IMR-90 (cell line): ENCODE measurements at places on chromosomes 12 and 14.

DNA sequence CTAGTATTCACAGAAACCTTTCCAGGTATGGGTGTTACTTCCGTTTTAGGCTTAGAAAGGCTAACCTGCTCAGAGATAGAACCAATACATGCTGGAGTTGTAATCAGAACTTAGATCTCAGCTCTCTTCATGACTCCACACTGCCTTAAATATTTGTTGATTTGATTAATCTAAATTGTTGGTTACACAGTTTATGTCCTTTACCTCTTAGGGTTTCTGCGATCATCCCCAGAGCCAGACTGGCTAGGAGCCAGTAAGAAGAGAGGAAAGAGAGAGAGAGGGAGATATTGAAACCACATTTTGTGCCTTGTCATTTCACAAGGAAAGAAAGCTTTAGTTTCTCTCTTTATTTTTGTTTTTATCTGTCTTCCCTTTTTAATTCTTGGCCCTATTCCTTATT is 16.8 kb upstream of the MGP start:
- peak; percentile 8 for DNase-seq
- peak overlapping the region; percentile 29; the same call in 1 of the 2 replicates for H3K27ac ChIP-seq
- no peaks in the 10 kb centered on the region for H3K27me3 ChIP-seq
- H3K4me1 ChIP-seq, result peaks cover 2% of the 10 kb centered on the region; the same call in 1 of the 2 replicates

DNA sequence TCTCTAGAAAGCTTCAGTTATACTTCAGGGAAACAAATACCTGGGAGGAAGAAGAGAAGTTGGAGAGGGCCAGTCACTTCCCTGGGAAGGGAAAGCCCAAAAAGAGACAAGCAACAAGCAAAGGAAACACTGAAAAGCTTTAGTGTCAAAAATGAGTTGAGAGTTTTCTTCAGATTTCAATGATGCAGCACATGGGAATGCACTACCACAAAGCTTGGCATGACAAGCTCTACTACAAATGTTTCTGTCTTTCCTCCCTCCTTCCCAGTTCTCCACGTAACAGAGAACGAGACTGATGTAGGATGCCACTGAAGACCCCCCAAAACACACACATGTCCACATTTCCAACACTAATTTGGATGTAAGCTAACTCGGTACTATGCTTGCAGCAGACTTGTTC is 26.8 kb upstream of the ADAMTS20 start:
- no peaks in the 10 kb centered on the region for H3K36me3 ChIP-seq
- no peak overlapping the region for H3K4me3 ChIP-seq
- no peaks in the 10 kb centered on the region; the same call in 1 of the 2 replicates for H3K27me3 ChIP-seq

DNA sequence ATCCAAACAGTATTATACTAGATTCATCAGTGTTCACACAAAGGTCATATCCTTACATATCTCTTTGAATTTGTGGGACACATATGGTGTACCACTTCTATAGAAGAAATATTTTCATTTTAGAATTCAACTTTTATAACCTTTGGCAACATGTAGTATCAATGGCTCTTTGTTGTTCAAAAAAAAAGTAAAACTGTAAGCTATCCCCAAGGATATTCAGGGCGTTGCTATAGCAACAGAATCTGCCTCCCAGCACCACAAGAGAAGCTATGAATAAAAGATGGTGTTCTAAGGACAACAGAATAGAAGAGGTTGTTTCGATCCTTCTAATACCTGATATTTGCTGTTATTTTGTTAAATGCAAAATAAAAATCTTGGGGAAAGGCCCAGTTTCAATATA is 139.3 kb downstream of the BRMS1L start:
- H3K4me3 ChIP-seq, result no peak overlapping the region
- H3K27me3 ChIP-seq, result no peaks in the 10 kb centered on the region
- DNase-seq, result no peak
- no peaks in the 10 kb centered on the region for H3K4me1 ChIP-seq

DNA sequence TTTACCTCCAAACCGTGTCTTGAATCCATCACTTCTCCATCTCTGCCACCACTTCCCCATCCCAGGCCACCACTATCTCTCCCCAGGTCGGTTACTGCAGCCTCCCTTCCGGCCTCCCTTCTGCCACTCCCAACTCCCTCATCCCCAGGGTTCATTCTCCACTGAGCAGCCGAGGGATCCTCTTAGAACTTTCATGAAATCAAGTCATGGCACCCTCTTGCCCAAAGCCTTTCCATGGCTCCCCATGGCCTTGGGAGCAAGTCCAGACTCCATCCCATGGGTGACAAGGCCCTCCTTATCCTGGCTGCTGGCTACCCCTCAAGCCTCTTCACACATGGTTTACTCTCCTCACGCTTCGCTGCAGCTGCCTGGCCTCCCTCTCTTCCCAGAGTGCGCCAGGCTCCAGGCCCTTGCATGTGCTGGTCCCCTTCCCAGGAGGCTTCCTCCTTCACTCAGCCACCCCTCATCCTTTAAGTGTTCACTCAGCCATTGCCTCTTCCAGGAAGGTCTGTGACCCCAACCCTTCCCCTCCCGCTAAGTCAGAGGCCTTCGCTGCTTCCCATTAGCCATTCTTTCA is 17.9 kb upstream of the SH2B3 start:
- H3K4me1 ChIP-seq, result no peaks in the 10 kb centered on the region
- H3K4me3 ChIP-seq, result no peak overlapping the region
- H3K27me3 ChIP-seq, result peaks cover 18% of the 10 kb centered on the region
- H3K36me3 ChIP-seq, result no peaks in the 10 kb centered on the region

DNA sequence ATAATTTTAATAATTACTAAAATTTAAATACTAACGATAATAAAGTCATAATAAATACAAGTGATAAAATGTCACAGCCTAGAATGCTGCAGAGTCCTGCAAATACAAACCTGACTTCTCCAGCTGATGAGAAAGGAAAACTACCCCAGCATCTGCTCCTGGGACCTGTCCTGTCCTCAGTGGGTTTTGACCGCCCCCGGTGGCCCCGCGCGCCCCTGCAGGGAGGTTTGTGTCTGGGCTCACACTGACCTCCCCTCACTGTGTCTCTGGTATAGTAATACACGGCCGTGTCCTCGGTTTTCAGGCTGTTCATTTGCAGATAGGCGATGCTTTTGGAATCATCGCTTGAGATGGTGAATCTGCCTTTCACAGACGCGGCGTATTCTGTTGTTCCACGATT is 1139.4 kb downstream of the TMEM121 start:
- H3K27me3 ChIP-seq, result no peaks in the 10 kb centered on the region
- H3K36me3 ChIP-seq, result no peaks in the 10 kb centered on the region
- no peaks in the 10 kb centered on the region for H3K4me1 ChIP-seq
- no peak overlapping the region for H3K4me3 ChIP-seq
- DNase-seq, result no peak

- no peak overlapping the region for H3K27ac ChIP-seq
- H3K4me3 ChIP-seq, result peak overlapping the region; percentile 11; the same call in 1 of the 2 replicates
- H3K27me3 ChIP-seq, result no peaks in the 10 kb centered on the region
- H3K4me1 ChIP-seq, result peaks cover 10% of the 10 kb centered on the region
- peak; percentile 42 for DNase-seq
- peaks cover 25% of the 10 kb centered on the region for H3K36me3 ChIP-seq
These were observed 3.6 kb downstream of the UBC start for GRCh38 chr12:124910561-124911478.

GRCh38 chr12:112611908-112612307 is 179.6 kb upstream of the RPH3A start:
- no peaks in the 10 kb centered on the region for H3K27me3 ChIP-seq
- no peaks in the 10 kb centered on the region for H3K4me1 ChIP-seq
- H3K36me3 ChIP-seq, result no peaks in the 10 kb centered on the region
- H3K4me3 ChIP-seq, result no peak overlapping the region
- no peak overlapping the region for H3K27ac ChIP-seq

- no peak overlapping the region for H3K27ac ChIP-seq
- DNase-seq, result no peak
- H3K27me3 ChIP-seq, result peaks cover 5% of the 10 kb centered on the region
- H3K4me1 ChIP-seq, result no peaks in the 10 kb centered on the region
- H3K4me3 ChIP-seq, result no peak overlapping the region
- H3K36me3 ChIP-seq, result no peaks in the 10 kb centered on the region
These were observed 26.3 kb downstream of the CALM1 start for GRCh38 chr14:90423166-90423565.

- peaks cover 38% of the 10 kb centered on the region for H3K27me3 ChIP-seq
- H3K27ac ChIP-seq, result no peak within 1 kb of the TSS
- no peaks in the 10 kb centered on the region for H3K36me3 ChIP-seq
- peak; percentile 34 for DNase-seq
These were observed at the start of gene INSM2 for GRCh38 chr14:35533357-35534207. Gene INSM2 (plus strand): TSS chr14:35534164. CDS start chr14:35534253, 89 bp downstream.

GRCh38 chr14:82159624-82160023 is 626.0 kb upstream of the SEL1L start:
- H3K27ac ChIP-seq, result no peak overlapping the region
- no peaks in the 10 kb centered on the region for H3K36me3 ChIP-seq

DNA sequence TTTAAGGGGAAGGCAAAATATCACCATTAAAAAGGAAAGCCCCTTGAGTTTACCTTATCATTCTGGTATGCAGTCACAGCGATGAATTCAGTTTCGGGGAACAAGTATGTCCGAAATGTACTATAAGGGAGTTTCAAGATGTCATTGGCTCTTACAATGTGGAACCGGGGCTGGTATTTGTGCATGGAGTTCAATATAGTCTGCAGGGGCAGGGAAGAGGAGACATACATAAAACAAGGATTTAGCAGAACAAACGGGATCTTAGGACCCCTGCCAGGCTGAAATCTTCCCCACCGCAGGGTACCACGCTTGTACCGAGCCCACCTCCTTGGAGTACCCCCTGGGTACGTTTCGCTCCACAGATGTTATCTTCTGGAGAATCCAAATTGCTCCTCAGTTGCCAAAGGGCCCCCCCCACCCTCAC is 4.5 kb downstream of the TBX3 start:
- H3K36me3 ChIP-seq, result peaks cover 49% of the 10 kb centered on the region
- peak; percentile 71 for DNase-seq
- peak overlapping the region; percentile 95 for H3K27ac ChIP-seq
- no peaks in the 10 kb centered on the region for H3K27me3 ChIP-seq
- H3K4me1 ChIP-seq, result peaks cover 13% of the 10 kb centered on the region

GRCh38 chr12:33116284-33116683 is 219.7 kb upstream of the PKP2 start:
- H3K36me3 ChIP-seq, result no peaks in the 10 kb centered on the region
- H3K27ac ChIP-seq, result no peak overlapping the region
- no peak overlapping the region for H3K4me3 ChIP-seq
- DNase-seq, result no peak
- no peaks in the 10 kb centered on the region for H3K4me1 ChIP-seq
- no peaks in the 10 kb centered on the region for H3K27me3 ChIP-seq

GRCh38 chr12:124771462-124772288 is 92.0 kb downstream of the SCARB1 start:
- peaks cover 28% of the 10 kb centered on the region for H3K4me1 ChIP-seq
- peak; percentile 60 for DNase-seq
- no peak overlapping the region for H3K4me3 ChIP-seq
- H3K36me3 ChIP-seq, result no peaks in the 10 kb centered on the region
- no peaks in the 10 kb centered on the region for H3K27me3 ChIP-seq

GRCh38 chr12:88108021-88108420 is 33.9 kb downstream of the CEP290 start:
- peak; percentile 28 for DNase-seq
- H3K27ac ChIP-seq, result no peak overlapping the region
- H3K27me3 ChIP-seq, result no peaks in the 10 kb centered on the region
- no peaks in the 10 kb centered on the region for H3K4me1 ChIP-seq

- H3K4me1 ChIP-seq, result peaks cover 20% of the 10 kb centered on the region
- H3K27ac ChIP-seq, result no peak overlapping the region
- no peak overlapping the region for H3K4me3 ChIP-seq
- peak; percentile 93 for DNase-seq
- peaks cover 10% of the 10 kb centered on the region for H3K36me3 ChIP-seq
- H3K27me3 ChIP-seq, result no peaks in the 10 kb centered on the region
These were observed 6.0 kb upstream of the MANSC4 start for GRCh38 chr12:27785882-27786570.

- no peak for DNase-seq
- H3K4me3 ChIP-seq, result no peak overlapping the region
- H3K27ac ChIP-seq, result no peak overlapping the region
These were observed 77.2 kb upstream of the DCD start for GRCh38 chr12:54725233-54725843.

DNA sequence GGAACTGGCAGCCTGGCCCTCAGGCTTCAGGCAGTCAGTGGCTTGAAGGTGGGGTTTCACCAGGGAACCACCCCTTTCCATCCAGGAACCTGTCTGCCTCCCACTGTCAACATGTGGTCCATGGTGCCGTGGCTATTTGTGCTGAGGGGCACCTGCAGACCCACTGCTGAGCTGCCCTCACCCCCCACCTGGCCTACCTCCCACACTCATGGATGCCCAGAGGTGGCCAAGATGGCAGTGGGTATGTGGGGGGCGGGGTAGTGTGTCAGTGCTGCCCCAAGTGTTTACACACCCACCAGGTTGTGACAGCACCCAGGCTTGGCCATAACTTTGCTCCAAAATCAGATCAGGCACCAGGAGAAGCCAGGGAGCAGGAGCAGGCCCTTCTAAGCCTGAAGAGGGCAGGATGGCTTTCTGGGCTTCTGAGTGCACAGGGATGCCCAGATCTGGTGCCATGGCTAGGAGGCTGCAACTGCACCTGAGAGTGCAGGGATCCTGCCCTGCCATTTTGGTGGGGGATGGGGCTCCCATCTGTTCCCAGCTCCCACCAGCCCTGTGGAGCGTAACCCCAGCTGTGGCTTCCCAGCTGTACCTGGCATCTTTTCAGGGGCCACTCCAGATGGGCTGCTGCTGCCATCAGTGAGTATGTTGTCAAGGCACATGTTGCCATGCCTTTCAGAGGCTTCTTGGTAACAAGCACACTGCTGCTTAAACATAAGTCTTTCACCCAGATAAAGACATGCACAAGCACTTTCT is 263.9 kb downstream of the LRIG3 start:
- H3K36me3 ChIP-seq, result no peaks in the 10 kb centered on the region
- no peak overlapping the region for H3K4me3 ChIP-seq
- DNase-seq, result no peak

GRCh38 chr14:68173227-68173972 is 353.8 kb downstream of the RAD51B start:
- peak; percentile 84 for DNase-seq
- no peaks in the 10 kb centered on the region for H3K27me3 ChIP-seq
- H3K4me3 ChIP-seq, result no peak overlapping the region

- H3K4me3 ChIP-seq, result no peak overlapping the region
These were observed 2.9 kb upstream of the AGAP2 start for GRCh38 chr12:57741413-57741789.

- H3K4me3 ChIP-seq, result no peak overlapping the region
- peaks cover 5% of the 10 kb centered on the region; the same call in 1 of the 2 replicates for H3K27me3 ChIP-seq
- no peak for DNase-seq
These were observed 196.5 kb upstream of the PZP start for GRCh38 chr12:9404469-9405260.

- peaks cover 9% of the 10 kb centered on the region for H3K27me3 ChIP-seq
- no peaks in the 10 kb centered on the region for H3K4me1 ChIP-seq
- H3K4me3 ChIP-seq, result no peak overlapping the region
- no peak for DNase-seq
These were observed 67.0 kb downstream of the PRMT8 start for GRCh38 chr12:3557791-3558620.
